SK-MEL-5 (cell line): ENCODE measurements at places on chromosomes 4 and X. TPM values are rescaled to one million over a fixed set of nuclear protein-coding genes. Genes with fewer than 3 reads are reported as not detected.

GRCh38 chrX:11261260-11261659 lies 32.0 kb upstream of the AMELX start:
- no peak for DNase-seq

GRCh38 chrX:13339607-13340006 lies 19.8 kb upstream of the ATXN3L start:
- no peak for DNase-seq

DNA sequence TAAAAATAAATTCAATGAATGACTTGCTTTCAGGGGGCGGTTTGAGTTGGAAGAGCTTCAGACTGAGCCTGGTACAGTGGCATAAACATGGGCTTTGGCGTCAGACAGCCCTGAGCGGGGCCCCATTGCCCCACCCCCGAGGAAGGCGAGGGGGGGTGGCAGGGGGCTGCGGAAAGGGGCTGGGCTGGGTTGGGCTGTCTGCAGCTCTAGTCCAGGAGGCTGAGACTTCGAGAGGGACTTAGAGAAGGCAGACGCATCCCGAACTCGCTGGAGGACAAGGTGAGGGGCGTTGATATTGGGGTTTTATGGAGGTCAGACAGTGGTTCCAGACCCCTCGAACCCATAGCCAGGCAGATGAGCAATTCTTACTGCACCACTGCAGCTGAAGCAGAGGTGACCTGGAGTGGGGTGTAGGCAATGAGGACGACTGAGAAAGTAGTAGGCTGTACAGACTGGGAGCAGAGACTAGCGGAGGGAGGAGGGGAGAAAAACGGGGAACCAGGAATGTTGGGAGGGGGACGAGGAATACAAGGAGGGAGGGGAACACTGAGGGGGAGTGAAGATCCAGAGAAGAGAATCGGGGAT lies at the start of gene MAGED2:
MAGED2 (plus strand) TSS at position 222 of the 585 bp plus-strand sequence. CDS start 1,587 bp downstream, outside the sequence.
- peak; percentile 7 for DNase-seq

DNA sequence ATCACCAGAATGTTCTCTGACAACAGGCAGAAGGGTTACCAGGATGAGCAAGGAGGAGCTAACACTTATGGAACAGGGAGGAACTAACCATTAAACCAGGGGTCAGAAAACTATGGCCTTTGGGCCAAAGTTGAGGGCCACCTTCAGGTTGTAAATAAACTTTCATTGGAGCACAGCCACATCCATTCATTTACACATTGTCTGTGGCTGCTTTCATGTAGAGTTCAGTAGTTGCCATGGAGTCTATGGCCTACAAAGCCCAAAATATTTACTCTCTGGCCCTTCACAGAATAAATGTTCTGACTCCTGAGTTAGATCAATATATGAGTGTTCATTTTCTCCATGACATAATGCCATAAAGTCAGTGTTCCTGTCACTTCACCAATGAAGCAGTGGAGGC lies 13.2 kb upstream of the HCCS start:
- DNase-seq: no peak

DNA sequence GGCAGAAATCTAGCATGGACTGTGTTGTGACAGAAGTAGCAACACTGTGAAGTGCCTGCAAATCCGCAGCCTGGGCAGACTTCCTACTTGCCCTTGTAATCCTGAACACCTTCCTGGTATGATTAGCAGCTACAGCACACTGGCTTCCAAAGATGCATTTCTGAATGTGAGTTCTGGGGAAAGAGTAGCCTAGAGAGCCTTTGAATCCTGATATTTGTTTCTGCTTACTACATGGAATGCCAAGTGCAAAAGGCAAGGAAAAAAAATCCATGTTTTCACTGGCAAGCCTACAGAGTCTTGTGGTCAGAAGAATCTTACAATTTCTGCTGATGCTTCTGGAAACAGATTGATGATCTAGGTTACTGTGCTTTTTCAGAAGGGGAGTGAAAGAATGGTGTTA lies 223.7 kb downstream of the COL25A1 start:
- DNase-seq: peak; percentile 56

DNA sequence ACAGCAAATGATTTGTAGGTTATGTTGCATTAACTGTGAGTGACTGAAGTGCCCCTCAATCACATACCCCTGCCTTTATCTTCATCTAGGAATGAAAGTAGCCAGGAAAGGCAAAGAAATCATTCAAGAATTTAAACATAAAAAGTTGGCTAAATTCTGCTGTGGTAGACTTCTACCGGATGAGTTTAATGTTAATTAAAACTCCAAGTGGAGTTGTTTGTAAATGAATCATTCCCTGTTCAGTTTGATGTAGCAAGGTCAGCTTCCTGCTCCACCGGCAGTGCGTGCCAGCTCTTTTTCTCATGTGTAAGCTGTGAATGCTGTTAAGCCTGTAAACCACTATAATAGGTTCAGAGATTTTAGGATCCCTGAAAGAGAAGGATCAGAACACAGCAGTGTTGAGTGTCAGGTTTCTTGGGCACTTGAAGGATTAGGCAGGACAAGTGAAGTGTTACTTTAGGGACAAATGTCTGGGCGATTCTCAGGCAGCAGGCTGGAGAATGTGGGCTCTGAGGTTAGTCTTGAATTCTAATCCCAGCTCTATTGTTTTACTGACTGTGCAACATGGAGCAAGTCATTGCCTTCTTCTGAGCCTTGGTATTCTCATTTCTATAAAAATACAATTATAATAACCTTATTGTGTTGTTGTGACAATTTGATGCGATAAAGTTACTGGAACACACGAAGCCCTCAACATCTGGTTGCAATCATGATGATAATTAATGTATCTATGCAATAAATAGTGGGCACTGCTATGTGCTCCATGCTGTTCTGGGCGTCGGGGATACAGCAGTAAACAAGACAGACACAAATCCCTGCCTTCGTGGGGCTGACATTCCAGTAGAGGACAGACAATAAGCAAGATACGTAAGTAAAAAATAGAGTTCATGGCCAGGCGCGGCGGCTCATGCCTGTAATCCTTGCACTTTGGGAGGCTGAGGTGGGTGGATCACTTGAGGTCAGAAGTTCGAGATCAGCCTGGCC lies 112.0 kb downstream of the SHROOM3 start:
- no peak for DNase-seq

GRCh38 chrX:44470816-44471215 lies 71.8 kb downstream of the FUNDC1 start:
- DNase-seq: no peak

- DNase-seq: peak; percentile 86
Measured at GRCh38 chr4:180449395-180449956, 1793.7 kb upstream of the TENM3 start.

- DNase-seq: no peak
Measured at GRCh38 chr4:96407225-96407624, 567.3 kb downstream of the PDHA2 start.

DNA sequence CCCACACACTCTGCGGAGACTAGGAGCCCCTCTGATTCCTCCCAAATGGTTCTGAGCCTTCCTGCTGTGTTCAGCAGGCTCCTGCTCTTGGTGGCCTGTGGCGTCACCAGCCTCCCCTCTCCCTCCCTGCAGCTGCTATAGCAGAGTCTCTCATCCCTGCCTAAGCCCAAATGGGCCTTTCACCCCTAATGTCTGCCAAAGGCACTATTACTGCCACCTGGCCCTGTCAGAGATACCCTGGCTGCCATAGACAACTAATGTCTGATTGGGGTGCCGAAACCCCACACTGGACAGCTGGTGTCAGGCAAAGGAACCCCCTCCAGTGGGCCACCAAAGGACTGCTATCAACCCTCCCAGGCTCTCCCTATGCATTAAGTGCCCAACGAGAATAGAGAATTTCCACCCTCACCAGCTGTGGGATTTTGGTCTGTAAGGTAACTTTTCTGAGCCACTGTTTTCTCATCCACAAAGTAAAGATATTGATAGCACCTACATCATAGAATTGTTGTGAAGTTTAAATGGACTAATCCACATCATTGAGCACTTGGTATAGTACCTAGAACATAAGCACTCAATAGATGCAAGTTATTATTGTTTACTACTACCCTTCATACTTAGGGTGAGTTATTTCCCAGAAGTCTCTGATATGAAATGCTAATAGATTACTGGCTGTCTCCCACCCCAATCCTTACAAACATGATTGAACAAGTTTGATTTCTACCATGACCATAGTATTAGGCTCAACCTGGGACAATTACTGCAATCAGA lies 421.3 kb downstream of the MID1IP1 start:
- no peak for DNase-seq

- peak; percentile 84 for DNase-seq
Measured at GRCh38 chr4:2142630-2143427, 83.7 kb downstream of the NAT8L start.

GRCh38 chr4:172858731-172859230 lies 309.8 kb upstream of the GALNT7 start:
- no peak for DNase-seq

DNA sequence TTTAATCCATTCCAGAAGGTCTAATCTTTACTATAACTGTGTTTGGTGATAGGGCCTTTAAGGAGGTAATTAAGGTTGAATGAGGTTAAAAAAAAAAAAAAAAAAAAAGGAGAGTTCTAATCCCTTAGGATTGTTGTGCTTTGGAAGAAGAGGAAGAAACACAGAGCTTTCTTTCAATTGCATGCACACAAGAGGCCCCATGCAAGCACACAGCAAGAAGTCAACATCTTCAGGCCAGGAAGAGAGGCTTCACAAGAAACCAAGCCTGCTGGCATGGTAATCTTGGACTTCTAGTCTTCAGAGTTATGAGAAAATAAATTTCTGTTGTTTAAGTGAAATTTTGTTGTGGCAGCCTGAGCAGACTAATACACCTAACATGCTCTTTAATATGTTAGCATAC lies 118.6 kb downstream of the NAA11 start:
- DNase-seq: no peak

GRCh38 chr4:164591666-164592065 lies 162.3 kb upstream of the SMIM31 start:
- no peak for DNase-seq

DNA sequence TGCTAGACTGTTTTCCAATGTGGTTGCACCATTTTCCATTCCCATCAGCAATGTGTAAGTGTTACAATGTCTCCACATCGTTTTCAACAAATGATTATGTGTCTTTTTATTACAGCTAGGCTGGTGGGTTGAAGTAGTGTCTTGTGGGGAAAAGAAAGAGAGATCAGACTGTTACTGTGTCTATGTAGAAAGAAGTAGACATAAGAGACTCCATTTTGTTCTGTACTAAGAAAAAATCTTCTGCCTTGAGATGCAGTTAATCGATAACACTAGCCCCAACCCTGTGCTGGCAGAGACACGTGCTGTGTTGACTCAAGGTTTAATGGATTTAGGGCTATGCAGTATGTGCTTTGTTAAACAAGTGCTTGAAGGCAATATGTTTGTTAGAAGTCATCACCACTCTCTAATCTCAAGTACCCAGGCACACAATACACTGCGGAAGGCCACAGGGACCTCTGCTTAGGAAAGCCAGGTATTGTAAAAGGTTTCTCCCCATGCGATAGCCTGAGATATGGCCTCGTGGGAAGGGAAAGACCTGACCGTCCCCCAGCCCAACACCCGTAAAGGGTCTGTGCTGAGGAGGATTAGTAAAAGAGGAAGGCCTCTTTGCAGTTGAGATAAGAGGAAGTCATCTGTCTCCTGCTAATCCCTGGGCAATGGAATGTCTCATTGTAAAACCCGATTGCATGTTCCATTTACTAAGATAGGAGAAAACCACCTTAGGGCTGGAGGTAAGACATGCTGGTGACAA lies 23.0 kb upstream of the UGT2B15 start:
- no peak for DNase-seq

GRCh38 chr4:86536151-86536550 lies 58.0 kb upstream of the PTPN13 start:
- DNase-seq: no peak

- peak; percentile 43 for DNase-seq
Measured at GRCh38 chr4:141388481-141388880, 167.8 kb downstream of the ZNF330 start.

NAP1L3 gene
- 1.7 and 1.9 TPM in 2 replicates for total RNA-seq

SOD3 gene
- not detected in 2 replicates for total RNA-seq

PCDH7 gene
- total RNA-seq: 36.8 and 40.5 TPM in 2 replicates

SLC49A3 gene
- total RNA-seq: not detected in 2 replicates

CT45A1 gene
- 2.4 and 2.8 TPM in 2 replicates for total RNA-seq

CNOT6L gene
- total RNA-seq: 3.1 and 7.2 TPM in 2 replicates

GAGE12E gene
- 34.1 and 43.5 TPM in 2 replicates for total RNA-seq
